HFFc6 (cell line): ENCODE measurements at places on chromosomes 1 and 21. TPM values are rescaled to one million over a fixed set of nuclear protein-coding genes. Genes with fewer than 3 reads are reported as not detected.
A peak's percentile ranks its signal among the peaks of the same experiment; 100 is the strongest.

GRCh38 chr21:31201548-31201947, 142.5 kb downstream of the TIAM1 start:
- no peak for DNase-seq

MRPL9 gene
- total RNA-seq = 90.0 to 95.1 TPM (median 92.6 TPM) in 3 replicates

- peak; percentile 38 for DNase-seq
Measured at GRCh38 chr1:44377925-44378784, 23.1 kb upstream of the ERI3 start.

DNA sequence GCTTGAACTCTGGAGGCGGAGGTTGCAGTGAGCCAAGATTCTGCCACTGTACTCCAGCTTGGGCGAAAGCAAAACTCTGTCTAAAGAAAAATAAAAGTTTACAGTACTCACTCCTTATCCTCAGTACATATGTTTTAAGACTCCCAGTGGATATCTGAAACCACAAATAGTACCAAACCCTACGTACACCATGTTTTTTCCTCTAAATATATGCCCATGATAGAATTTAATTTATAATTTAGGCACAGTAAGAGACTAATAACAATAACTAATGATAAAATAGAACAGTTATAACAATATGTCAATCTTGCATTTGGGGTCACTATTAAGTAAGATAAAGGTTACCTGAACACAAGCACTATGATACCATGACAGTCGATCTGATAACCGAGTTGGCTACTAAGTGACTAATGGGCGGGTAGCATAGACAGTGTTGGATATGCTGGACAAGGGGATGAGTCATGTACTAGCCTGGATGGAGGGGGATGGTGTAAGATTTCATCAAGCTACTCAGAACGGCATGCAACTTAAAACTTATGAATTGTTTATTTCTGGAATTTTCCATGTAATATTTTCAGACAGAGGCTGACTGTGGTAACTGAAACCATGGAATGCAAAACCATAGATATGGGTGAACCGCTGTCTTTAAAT, 43.7 kb downstream of the ST7L start:
- DNase-seq = peak; percentile 90

DNA sequence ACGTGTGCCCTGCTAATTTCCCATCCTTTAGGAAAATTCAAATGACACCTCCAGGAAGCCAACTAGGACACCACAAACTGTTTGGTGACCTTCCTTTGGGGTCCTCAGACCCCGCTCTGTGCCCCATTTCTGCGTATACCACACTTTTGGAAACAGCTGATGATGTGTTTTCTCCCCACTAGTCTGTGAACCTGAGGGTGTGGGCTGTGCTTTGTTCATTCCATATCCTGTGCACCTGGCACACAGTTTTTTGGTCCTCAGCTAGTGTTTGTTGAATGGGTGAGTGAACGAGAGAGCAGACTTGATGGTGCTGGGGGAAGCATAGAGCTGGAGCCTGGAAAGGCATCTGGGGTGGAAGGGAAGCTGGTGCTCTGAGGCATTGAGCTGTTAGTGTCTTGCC, 48.6 kb downstream of the RPS6KA1 start:
- DNase-seq = no peak

C1orf87 gene
- not detected in 3 replicates for total RNA-seq

DNA sequence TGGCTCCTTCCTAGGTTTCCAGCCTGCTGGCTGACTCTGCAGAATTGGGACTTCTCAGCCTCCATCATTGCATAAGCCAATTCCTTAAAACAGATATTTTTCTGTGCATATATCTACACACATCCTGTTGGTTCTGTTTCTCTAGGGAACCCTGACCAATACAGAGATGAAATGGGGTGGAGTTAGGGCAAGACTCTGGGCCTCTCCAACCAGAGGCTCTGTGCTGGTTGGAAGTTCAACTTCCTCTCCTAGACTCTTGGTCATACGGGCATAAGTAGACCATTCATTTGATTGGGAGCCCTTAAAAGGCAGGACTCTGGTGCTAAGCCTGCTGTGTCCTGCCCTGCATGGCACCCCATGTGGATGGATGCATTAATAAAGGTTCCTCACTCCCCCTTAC, 55.0 kb downstream of the CNIH3 start:
- no peak for DNase-seq

- DNase-seq = peak; percentile 57
Measured at GRCh38 chr1:117067533-117068370, 7.6 kb downstream of the TTF2 start.

GRCh38 chr1:248850124-248850523, 8.8 kb downstream of the ZNF692 start:
- no peak for DNase-seq

CLCA1 gene
- not detected in 3 replicates for total RNA-seq

DNA sequence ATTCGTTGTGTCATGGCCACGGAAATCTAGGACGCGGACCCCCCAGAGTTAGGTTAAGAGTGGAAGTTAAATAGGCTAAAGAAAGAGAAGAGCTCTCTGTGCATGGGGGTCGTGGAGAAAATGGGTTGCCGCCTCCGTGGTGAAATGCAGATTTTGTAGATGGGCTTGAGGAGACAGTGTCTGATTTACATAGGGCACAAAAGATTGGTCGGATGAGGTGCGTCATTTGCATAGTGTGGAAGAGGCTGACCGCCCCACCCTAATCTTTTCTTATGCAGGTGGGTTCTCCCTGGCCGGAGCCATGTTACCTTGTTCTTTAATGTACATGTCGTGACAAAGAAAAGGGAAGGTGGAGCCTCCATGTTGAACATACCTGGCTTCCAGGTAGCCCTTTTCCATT, 14.3 kb upstream of the SLC5A9 start:
- no peak for DNase-seq

DNA sequence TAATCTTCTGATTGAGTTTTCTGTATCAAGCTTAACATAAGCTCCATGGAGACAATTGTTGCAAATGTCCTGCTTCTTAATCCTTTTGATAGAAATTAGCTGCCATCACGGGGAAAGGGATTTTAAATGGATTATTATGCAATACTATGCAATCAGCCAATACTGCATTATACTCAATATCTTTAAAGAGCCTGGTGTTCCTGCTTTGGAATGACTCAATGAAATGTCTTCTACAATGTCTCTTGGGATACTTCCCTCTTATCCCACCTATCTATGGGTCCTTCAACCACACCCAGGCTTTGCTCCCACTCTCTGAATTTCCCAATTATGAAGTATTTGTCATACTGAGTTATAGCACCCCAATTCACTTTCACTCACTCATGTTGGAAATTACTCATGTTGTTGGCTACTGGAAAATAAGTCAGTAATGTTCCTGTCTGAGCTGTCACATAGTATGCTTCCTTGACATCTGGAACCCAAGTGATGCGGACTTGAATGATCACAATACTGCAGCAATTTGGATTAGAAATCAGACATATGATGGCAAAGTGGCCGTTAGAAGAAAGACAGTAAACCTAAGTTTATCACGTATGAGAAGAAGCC, 85.0 kb downstream of the TPR start:
- no peak for DNase-seq

DNA sequence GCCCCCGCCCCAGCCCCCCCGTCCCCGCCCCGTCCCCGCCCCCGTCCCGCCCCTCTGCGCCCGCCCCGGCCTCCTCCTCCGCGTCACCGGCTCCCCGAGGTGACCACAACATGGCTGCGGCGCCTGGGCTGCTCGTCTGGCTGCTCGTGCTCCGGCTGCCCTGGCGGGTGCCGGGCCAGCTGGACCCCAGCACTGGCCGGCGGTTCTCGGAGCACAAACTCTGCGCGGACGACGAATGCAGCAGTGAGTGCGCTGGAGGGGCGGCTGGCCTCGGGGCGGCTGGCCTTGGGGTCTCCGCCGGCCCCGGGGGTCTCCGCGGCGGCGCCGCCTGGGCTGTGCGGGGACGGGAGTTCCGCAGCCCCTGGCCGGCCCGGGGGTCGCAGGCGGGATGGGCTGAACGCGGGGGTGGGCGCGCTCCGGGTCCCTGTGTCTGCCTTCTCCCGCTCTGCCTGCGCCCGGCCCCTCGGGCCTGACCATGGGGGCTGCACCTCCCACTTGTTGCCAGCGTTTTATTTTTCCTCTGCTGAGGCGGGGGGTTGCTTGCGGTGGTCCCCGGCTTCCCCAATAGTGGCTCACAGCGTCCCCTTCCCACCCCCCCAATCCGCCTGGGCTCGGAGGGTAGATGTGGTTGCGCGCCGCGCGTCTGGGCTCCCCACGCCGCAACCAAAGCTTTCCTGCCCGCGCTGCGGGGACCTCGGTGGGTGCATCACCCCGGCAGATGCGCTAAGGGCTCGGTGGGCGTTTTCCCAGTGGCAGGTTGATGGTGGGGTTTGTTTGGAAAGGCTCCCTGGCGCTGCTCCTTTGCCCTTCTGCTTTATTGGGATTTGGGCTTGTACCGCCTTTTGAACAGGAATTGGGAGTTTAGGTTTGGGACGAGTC, at the start of gene MIA3:
MIA3 (plus strand) TSS at position 97 of the 879 bp plus-strand sequence; CDS start at position 111, 14 bp downstream.
- DNase-seq = no peak

GRCh38 chr1:53835491-53835890, 2.6 kb downstream of the NDC1 start:
- DNase-seq = peak; percentile 41

DNA sequence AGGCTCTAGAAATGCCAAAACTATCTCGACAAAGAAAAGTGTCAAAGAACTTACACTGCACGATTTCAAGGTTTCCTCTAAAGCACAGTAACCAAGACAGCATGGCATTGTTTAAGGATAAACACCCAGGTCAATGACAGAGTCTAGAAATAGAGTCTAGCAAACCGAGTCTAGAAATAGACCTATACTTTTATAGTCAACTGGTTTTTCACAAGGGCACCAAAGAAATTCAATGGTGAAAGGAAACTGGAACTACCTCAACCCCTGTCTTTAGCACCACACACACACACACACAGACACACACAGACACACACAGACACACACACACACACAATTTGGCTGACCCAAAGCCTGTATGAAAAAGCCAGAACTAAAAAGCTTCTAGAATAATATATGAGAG, 67.1 kb upstream of the PGBD5 start:
- DNase-seq = no peak

DNA sequence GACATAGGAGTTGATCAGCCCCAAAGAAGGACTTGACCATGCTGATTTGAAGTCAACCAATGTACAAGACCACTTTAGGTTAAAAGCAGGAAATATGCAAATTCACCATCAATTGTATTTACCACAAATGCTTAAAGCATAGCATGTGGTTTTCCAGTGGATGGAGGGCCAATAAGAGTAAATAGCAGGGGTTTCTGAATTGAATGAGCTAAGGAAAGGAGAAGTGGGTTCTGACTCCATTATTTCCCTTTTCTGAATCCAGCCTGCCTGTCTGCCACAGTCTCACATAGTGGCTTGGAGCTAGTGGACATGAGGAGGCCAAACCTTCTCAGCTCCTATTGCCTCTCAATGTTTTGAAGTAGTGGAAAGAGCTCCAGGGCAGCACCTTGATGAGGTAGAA, 7.2 kb upstream of the TNFSF18 start:
- DNase-seq = no peak

NBPF6 gene
- total RNA-seq = not detected in 3 replicates

- DNase-seq = no peak
Measured at GRCh38 chr1:117681901-117682250, 76.0 kb downstream of the TENT5C start.

- no peak for DNase-seq
Measured at GRCh38 chr1:162144853-162145252, 75.4 kb downstream of the NOS1AP start.
